Stimulated activated memory B cell treated with anti-CD40 and anti-IgM and Interleukin-4, amounts not matched to agents 10 μg/mL and 1 μg/mL and 100 μg/mL, for 72 hours (primary cell): ENCODE measurements at places on chromosomes 3 and 15.

DNA sequence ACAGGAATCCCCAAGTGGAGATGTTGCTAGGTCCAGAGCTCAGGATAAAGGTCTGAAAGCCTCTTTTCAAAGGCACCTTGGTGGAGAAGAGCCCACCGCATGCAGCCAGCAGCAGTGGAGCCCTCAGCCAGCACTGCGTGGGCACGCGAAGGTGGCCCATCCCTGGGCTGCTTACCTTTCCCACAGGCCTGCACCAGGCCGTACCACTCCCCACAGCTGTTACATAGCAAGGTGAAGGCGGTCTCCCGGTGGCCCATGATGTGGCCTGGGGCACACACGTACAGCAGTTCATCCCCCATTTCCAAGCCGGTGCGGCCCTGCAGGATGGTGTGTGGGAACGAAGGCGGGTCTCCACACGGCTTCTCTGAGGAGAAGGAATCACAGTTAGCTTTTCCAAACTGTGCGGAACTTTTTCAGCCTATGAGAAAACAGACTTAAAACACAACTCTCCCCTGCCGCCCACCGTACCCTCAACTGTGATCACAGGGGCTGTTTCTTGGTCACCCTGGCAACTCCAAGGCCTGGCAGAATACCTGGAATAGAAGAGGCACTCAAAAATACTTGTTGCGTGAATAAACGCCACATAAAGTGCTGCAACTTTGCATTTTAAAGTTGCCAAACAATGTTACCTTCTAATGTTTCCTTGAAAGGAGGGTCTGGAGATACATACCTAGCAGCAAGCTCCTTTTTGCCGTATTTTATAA lies 43.7 kb downstream of the SUSD5 start:
- peak; percentile 55 for ATAC-seq

GRCh38 chr15:57172925-57173324 lies 203.4 kb upstream of the CGNL1 start:
- no peak for ATAC-seq

DNA sequence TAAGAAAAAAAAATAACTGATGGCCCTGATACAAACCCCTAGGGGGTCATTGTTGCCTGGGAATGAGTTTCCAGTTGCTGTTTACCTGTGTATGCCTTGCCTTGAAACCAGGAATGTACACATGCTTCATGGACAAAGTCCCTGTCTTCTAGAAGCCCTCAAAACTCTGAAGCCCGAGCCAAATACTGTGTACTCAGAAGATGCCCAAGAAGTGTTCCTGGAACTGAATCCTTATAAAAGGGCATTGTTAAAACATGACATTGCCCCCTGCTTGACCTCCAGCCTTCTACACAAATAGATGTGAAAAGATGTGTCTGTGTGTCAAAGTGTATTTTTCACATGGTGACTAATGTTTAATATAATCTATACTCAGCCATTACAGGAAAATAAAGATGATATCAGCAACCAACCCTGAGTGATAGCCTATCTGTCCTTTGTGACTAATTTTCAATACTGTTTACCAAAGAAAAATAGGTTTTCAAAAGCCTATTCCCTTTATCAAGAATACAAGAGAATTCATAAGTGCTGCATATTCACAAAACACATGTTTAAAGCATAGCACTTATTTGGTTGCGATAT lies 325.9 kb downstream of the MECOM start:
- no peak for ATAC-seq

GRCh38 chr3:78086150-78086549 lies 1046.3 kb downstream of the ROBO2 start:
- no peak for ATAC-seq

DNA sequence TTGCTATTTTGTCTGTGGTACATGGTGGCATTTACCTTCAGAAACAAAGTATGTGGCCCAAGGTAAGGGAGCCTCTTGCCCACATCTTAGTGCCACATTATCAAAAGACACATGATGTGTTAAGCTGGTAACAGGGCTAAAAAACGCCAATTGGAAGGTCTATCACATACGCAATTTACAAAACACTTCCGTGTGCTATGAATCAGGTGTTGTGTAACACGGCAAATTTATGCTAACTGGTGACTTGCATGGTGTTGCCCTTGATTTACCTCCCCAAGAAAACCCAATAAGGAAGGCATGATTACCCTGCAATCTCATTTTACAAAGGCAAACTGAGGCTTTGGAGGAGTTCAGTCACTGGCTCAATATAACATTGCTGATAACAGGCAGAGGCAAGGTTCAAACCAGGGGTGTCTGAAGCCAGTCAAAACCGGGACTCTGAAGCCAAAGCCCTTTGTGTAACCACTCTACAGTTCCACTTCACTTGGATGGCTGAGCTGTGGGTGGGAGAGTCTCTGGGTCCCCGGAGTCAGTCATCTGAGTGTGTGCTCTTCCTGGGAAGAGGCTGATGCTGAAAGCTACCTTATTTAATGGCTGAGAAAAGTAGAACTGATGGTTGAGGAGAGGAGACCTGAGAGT lies 103.9 kb upstream of the BCL6 start:
- ATAC-seq, result no peak

DNA sequence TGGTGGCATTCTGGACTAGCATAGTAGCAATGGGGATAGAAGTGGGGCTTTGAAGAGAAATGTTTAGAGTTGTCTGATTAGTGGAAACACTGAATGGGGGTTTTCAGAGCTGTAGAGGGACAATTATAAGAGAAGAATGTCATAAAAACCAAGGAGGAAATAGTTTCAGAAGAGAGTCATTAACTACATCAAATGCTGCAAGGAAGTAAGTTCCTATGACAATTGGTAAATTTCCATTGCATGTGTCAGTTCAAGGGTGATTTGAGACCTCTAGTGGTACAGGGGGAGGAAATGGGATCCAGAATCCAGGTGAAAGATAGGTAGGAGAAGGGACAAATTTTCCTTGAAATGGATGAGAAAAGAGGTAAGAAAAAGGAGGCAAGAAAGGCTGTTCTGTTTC lies 68.3 kb upstream of the TBC1D5 start:
- ATAC-seq, result no peak

DNA sequence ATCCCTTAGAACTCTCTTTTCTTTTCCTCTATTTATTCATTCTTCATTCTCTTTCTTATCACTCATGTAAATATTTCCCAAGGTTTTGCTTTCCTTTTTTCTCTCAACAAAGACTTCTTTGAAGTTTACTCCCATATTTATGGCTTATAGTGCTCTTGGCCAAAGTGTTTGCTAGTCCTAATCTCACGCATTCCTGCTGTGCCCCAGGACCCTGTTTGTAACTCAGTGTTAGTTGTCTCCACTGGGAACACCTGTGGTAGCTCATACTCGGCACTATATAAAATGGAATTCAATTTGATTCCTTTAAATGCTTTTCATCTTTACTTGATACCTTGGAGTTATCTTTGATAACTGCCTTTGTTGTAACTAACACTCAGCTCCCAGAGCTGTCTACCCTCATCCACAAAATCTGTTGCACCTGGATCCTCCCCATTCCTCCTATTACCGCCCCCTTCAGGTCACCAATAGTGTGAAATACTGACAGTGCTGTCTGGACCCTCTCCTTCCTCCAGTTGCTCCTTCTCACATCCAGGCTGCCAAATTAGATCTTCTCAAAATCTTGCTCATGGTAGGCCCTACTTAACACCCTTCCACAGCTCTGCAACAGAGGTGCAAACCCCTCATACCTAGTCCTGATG lies 76.8 kb downstream of the TIGIT start:
- ATAC-seq, result no peak

GRCh38 chr3:46375814-46376213 lies 5.1 kb downstream of the CCR5 start:
- ATAC-seq, result no peak

- ATAC-seq, result no peak
These were observed 38.3 kb downstream of the PIK3CA start for GRCh38 chr3:179186426-179186825.

- peak; percentile 95 for ATAC-seq
These were observed 19.5 kb downstream of the PPCDC start for GRCh38 chr15:75042730-75043508.

DNA sequence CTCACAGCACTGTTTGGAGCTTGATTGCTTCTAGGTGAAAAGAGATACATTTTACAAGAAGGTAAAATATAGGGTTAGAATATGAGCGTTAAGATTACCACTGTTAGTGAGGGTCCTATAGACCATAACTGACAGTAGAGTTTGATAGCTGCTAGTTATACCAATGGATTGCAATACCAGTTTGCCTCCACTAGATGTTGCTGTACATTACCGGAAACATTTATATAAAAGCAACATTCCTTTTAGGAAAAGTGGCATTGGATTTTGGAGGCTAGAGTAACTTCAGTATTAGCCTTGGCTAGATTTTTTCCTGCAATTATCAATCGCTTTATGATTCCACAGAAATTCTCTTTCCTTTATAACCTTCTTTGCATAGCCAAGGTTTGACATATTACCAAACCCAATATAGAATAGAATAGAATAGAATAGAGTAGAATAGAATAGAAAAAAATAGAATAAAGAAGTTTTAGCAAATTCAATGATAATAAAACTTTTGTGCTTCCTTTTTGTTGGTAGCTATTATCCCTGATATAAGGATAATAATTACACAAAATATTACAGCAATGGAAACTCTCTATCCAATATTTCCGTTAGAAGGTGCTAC lies 1093.6 kb upstream of the ALCAM start:
- no peak for ATAC-seq

DNA sequence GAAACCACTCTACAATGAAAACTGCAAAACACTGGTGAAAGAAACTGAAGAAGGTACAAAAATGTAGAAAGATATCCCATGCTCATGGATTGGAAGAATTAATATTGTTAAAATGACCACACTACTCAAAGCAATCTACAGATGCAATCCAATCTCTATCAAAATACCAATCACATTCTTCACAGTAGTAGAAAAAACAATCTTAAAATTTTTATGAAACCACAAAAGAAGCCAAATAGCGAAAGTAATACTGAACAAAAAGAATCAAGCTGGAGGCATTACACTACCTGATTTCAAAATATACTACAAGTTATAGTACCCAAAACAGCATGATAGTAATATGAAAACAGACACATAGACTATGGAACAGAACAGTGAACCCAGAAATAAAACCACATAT lies 36.9 kb downstream of the TXNRD3 start:
- ATAC-seq, result no peak

GRCh38 chr15:66390678-66391077 lies 4.0 kb downstream of the MAP2K1 start:
- peak; percentile 35 for ATAC-seq

- ATAC-seq, result no peak
These were observed 39.6 kb downstream of the MAP3K13 start for GRCh38 chr3:185402561-185402960.

DNA sequence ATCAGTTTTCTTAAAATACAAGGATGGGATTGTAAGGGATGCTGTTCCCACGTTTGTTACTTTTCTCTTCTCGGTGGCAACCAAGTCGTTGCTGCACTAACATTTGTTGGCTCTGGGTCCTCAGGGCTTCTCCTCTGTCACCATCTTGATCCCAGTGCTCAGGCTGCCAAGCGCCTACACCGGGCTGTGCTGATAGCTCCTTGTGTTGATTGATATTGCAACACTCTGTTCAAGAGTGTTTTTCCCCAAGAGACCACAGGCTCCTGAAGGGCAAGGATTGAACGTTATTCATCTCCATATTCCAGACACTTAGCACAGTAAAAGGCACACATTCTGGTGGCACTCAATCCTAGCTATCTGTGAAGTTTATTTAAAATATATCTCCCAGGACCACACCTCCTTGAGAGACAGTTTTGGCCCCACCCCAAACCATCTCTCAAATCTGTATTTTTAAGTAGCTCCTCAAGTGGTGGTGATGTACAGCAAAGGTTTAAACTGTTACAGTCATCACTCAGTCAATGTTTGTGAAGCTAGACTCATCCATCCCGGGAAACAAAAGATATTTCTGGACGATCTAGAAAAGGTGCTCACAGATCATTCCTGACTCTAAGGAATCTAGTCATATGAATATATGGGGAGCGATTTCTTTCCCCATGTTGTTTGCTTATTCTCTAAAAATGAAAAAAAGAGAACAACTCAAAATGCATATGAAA lies 38.5 kb upstream of the FOXP1 start:
- no peak for ATAC-seq

DNA sequence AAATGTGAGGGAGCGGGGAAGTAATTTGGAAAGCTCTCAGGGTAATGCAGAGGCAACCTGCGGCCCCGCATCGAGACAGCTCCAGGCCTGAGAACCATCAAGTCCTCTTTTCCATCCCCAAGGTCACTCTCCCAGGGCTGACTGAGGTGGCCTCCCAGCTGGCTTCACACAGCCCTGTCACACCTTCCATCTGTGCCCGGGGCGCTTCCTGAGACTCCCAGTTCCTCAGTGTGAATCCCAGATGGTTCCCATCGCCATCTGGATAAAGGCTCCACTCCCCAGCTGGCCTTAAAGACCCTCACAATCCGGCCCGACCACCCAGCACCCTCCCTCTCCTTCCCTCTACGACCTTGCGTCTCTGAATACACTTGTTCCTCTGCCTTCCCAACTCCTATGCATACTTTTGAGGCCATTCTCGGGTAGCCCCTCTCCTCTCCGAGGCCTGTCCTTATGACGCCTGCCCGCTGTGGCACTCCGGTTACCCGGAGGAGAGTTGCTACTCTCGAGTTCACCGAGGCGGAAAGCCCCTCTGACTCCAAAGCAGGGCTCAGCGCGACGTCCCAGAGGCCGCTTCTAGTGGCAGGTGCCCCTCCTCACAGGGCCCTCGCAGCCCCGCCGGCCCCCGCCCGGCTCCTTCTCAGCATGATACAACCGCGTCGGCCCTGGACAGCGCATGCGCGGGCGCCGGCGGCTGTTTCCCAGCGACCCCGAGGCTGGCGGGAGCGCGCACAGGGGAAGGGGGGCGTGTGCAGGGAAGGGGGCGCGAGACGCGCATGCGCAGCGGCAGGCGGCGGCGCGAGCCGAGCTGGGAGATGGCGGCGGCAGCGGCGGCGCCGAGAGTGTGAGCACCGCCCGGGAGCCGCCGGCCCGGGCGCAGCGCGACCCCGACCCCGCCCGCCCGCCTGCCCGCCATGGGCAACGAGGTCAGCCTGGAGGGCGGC lies at the start of gene BSN:
BSN (plus strand) TSS at position 786 of the 941 bp plus-strand sequence; CDS start at position 912, 126 bp downstream.
- ATAC-seq, result peak; percentile 90

GRCh38 chr3:61861410-61861809 lies 300.0 kb downstream of the PTPRG start:
- ATAC-seq, result no peak
